ENCODE measurements at places on chromosomes 4 and X.

DNA sequence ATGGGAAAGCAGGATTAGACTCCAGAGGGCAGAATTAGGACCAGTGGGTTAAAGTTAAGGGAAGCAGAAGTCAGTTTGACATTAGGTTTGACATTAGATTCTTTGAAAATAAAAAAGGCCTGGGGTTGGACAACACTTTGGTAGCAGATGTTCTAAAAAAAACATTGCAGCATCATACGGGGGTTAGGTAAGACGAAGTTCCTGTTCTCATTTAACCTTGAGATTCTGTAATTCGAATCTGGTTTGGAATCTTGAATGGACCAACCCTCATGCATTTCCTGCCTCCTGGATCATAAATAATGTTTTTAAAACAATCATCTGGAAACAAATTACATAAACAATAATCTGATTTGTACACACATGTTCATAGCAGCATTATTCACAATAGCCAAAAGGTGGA lies 181.0 kb downstream of the SHROOM3 start:
- DNase-seq: no peak

GRCh38 chr4:41551536-41551935 lies 13.6 kb downstream of the LIMCH1 start:
- no peak for DNase-seq

DNA sequence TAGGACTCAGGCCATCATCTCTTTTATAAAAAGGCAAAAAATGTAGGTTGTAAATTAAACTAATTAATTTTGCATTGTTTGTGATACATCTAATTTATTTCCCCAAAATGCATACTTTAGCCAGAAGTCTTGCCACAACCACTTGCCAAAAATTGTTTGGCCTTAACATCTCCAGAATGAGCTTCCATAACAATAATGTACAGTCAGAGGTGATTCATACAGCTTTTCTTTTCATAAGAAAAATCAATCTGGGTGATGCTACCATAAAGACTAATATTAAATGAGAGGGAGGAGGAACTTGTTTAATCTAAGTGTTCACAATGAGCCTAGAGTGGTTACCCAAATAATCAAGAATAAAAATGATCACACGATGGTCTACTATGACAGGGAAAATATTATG lies 59.3 kb downstream of the AMMECR1 start:
- no peak for DNase-seq

DNA sequence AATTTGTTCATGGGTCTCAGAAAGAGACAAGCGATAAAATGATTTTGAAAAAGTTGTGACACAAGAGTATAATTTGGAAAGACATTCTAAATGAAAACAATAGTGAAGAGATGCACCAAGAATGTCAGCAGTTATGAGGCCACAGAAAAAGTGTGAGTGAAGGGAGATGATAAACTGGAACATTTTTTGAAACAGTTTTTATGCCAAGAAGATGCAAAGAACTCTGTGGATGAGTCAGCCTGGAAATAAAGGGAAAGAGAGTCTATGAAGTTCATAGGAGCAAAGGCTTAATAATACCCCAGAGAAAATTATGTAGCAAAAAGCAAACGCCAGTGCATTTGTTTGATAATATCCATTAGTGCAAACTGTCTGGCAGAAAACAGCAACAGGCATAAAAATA lies 188.4 kb upstream of the TBC1D9 start:
- DNase-seq: no peak

- no peak for DNase-seq
Observed at GRCh38 chr4:138409670-138410069, 167.5 kb upstream of the SLC7A11 start.

DNA sequence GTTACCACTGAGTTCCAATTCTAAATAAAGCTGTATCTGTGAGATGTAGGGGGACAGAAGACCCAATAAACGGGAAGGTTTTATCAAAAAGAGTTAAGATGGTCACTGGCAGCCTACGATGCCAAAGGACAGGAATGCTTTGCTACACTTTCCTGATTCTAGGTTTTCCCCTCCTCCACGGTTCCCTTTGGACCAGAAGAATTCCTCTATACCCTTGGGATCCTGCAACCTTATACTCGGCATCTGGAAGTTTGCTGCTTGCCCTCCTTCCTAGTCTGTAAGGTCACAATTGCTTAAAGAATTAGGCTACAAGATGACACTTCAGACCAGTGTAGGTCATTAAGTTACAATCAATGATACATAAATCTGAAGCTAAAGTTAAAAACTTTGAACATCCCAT lies 64.3 kb downstream of the SCML2 start:
- no peak for DNase-seq

- DNase-seq: no peak
Observed at GRCh38 chr4:154234576-154234975, 257.0 kb downstream of the DCHS2 start.

- DNase-seq: no peak
Observed at GRCh38 chr4:27412613-27413012, 552.0 kb downstream of the STIM2 start.

DNA sequence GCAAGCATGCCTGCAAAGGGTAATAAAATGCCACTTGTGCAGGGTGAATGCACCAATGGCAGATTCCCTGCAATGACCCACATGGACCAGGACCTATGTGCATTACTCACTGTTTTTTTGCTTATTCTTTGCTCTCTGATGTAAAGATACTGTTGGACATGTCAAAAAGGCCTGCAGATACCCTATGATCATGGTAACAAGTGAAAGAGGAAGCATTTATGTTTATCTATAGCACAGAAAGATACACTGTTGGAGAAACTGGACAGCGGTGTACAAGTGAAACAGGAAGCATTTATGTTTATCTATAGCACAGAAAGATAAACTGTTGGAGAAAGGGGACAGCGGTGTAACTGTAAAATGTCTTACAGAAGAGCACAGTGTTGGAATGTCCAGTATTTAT lies 127.5 kb downstream of the PAPSS1 start:
- DNase-seq: no peak

DNA sequence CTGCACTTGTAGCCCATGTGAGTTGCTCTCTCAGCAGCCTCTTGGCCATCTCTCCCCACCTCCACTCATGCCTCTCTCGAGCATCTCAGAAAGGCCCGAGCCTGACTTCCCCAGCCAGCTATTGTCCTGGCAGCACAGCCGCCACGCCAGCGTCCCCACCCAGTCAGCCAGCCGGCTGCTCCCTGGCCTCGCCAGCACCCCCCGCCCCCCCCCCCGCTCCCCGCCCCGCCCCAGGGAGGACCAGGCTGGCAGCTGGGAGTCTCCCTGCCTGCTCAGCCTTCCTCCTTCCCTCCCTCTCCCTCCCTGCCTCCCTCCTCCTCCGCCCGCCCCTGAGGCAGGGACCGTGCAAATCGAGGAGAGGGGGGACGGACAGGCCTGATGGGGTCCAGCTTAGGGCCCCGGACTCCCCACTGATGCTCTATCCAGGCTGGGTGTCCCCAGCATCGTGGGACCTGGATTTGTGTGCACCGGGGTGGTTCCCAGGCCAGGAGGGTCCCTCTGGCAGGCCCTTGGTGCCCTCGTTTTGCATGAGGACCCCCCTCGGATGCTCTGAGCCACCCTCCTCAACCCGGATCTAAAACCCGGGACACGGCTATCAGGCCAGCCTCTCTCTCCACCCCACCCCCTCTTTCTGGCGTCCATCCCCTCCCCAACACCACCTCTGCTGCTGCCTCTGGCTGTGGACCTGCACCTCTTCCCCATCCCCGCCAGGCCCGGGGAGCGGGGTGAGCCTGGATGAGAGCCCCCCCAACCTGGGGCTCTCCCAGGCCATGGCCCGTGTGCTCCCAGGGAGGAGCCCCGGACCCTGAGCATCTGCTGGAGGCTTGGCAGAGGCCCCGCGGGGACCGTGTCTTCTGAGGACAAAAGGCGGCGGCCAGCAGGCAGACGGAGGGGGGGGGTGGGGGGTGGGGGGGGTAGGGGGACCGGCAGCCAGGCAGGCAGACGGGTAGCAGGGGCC lies at the start of gene GPR173:
GPR173 (plus strand) TSS at position 621 of the 958 bp plus-strand sequence. CDS start 27,833 bp downstream, outside the sequence.
- no peak for DNase-seq

DNA sequence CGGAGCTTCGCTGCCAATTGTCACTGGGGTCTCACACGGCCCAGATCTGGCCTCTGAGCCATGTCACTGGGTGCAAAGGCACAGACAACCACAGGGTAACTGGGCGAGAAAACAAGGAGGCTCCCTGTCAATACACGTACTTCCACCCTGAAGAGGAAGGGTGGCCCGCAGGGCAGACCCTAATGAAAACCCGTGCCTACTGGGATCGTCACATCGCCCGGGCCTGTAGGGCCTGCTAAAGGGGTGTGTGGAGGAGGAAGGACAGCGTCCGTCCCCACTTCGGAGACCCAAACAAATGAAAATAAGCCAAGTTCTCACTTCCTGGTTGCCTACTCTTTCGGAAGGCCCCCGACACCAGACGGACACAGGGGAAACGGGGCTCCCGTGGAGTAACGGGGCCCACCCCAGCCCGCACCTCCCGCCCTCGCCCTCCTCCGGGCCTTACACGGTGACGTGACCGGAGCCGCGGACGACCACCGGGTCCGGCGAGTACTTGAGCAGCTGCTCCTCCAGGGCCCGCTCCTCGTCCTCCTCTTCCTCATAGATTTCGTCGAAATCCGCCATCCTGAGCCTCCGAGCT lies 578 bp downstream of the CHIC2 start:
- DNase-seq: peak; percentile 26

DNA sequence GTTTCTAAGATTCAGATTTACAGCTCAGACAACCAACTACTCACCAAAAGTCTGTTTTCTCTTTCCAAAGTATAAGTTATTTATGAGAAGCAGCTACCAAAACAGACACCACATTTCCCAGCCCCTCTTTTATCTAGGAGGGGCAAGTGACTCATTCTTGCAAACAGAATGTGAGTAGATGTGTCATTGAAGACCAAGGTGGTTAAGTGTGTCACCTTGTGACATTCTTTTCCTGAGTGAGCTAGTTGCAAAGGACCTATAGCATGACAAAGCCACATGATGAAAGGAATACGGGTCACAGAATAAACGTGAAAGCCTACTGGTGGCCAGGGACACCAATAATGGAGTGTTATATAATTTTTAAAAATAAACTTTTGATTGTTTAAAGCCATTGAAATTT lies 50.0 kb downstream of the SLC7A11 start:
- no peak for DNase-seq

DNA sequence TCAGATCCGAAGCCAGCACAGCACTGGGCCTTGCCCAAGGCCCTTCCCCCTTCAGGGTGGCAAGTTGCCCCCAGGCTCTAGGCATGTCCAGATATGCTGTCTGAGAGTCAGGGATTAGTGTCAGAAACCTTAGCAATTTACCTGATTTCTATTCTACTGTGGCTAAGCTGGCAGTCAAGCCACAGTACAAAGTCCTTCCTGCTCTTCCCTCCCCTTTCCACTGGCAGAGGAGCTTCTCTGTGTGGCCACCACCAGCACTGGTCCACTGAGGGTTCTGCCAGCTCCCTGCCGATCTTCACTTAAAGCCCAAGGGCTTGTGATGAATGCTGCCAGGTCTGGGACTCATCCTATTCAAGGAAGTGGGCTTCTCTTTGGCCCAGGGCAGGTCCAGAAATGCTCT lies 324.5 kb upstream of the RPS6KA3 start:
- no peak for DNase-seq

DNA sequence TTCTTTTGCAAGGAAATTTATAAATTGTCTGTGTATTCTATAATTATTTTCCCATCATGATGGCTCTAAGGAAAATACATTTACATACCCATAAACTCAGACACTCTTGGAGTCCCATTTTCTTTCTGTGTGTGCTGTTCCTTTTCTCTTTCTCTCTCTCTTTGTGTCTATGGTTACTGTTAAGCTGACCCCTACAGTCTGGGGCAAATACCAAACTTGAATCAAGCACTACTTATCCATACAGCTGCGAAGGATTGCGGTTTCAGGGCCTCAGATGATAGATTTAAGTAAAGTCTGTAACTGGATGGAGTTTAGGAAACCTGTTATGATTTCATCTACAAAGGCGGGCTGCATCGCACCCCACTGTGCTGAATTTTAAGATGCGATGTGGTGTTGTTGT lies 150.2 kb downstream of the SHROOM3 start:
- no peak for DNase-seq

DNA sequence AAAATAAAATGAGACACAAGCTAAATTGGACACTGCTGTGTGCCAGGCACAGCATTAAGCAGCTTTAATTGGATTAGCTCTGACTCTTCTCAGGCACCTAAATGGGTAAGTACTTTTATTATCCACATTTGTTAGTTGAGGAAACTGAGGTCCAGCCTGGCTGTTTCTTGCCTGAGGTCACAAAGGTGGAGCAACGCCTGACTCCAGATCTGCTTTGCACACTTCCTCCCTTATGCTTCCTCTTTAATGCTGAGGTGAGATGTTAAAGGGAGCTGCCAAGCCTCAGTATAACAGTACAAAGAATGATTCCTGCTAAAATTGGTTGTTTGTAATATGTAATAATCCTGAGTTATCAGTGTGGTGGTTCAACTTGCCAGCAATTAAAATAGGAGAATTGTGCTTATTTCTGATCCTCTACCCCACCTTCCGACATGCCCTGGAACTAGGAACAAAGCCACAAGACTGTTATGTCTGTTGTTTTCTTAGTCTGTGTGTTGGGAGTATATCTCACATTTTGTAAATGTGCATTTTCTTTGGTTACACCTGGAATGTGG lies 74.4 kb downstream of the AFF1 start:
- no peak for DNase-seq

DNA sequence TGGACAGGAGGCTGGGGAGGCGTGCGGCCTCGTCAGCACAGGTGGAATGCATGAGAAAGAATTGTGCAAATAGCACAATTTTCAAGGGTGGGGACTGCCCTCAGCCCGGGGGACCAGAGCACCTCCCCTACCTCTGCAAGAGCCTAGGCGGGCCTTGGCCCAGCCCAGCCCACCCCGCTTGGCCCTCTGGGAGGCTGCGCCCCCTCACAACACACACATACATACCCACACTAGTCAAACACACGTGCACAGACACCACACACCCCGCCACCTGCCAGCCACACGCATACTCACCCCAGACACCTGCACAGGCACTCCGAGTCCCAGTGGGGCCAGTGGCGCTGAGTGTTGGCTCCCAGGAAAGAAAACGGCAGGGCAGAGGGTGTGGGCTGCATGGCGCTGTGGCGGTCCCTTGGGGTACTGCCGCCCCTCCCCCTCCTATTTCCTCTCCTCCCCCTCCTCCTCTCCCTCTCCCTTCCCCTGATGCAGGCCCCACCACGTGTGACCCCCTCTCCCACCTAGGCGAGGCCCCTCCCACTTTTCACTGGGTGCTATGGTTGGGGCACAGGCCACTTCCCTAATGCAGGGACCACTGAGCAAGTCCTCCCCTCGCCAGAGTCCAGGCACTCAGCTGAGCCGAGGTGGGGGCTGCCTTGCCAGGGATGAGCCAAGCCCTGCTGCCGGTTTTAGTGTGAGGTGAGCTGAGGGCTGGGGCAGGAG lies 84.5 kb downstream of the FAM53A start:
- DNase-seq: no peak

All from stimulated activated naive B cell treated with anti-CD40 and anti-IgM and Interleukin-4, amounts not matched to agents 10 μg/mL and 1 μg/mL and 100 μg/mL, for 72 hours (primary cell).